ENCODE measurements at places on chromosomes 11 and 22.

- DNase-seq: no peak
Observed at GRCh38 chr11:60910281-60910687, 3.7 kb upstream of the TMEM109 start.

- DNase-seq: no peak
Observed at GRCh38 chr22:24498824-24499223, 3.7 kb downstream of the UPB1 start.

DNA sequence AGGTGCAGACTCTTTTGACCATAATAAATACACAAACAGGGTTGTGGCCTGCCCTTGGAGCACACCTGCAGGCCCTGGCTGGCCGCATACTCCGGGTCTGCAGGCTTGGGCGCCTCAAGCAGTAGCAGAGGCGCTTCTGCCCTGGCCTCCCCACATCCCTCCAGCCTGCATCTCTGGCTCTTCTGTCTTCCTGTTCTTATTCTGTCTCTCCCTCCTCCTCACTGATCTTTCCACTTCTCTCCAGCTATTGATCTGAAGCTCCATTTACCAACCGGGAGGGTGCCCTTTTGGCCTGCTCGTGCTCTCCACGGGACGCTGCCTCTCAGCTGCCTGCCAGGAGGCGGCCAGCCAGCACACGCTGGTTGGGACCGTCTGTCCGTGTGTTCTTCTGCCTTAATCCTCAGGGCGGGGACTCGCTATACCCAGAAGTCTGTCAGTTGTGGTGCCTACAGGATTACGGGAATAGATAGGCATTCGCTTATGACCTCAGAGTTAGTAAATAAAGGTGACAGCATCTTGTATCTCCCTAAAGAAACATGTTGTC, 5.2 kb downstream of the UPB1 start:
- DNase-seq: no peak

- DNase-seq: no peak
Observed at GRCh38 chr11:76589964-76590950, 80.3 kb downstream of the LRRC32 start.

DNA sequence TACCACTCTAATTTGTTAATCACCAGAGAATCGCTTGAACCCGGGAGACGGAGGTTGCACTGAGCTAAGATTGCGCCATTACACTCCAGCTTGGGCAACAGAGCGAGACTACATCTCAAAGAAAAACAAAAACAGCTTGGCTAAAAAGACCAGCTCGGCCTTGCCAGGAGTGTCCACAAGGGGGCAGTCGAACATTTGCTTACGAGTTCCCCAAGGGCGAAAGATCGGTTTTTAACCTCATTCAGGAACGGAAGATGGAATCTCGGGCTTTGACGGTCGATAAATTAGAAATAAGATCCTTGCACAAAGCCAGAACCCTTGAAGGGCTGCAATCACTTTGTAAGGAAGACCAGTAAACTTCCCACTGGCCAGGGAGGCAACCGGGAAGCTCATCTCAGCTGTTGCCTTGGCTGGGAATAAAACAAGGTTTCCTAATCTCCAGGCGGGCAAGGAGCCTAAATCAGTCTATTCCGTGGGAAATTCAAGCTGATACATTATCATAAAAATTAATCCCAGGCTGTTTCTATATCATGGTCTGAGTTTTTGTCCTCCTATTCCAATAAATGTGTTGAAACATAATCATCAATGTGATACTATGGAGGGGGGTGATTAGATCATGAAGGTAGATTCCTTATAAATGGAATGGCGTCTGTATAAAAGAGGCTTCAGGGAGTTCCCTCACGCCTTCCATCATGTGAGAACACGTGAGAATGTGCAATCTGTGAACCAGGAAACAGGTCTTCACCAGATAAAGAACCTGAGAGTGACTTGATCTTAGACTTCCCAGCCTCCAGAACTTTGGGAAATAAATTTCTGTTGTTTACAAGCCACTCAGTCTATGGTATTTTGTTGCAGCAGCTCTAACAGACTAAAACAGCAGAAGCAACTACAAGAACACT, 14.9 kb upstream of the SLC29A2 start:
- DNase-seq: peak; percentile 41

- peak; percentile 45 for DNase-seq
Observed at GRCh38 chr11:1336836-1337646, 27.6 kb upstream of the TOLLIP start.

DNA sequence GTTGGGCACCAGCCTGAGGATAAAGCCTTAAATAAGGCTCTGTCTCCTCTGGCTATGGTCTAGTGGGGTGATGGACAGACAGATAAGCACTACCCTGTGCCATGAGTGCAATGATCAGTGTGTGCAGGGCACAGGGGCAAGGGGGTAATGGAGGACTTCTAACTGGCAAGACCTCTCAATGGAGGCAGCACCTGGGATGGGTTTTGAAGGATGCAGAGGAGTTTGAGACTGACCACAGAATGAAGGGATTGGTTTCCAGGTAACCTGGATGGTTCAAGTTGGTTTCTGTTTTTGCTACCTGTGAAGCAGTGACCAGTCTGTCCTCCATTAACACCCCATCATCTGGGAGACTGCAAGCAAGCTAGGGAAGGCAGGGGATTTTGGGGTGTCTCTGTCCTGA, 27.8 kb upstream of the PICK1 start:
- no peak for DNase-seq

DNA sequence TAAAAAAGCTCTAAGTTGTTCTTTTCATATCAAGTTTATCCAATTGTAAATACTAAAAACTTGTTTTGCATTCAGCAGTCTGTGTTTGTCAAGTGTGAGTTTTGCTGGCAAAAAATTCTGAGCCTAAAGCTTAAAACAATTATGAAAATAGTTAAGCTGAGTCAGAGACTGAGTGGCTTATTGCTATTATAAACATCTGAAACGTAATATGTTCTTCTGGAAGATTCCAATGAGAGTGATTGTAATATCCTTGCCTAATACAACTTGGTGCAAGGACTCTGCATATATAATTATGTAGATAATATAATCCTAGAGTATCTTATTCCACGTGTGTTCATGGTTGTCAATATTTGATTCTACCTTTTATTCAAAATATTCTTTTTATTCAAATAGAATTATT, 14.1 kb upstream of the NUP50 start:
- no peak for DNase-seq

- DNase-seq: no peak
Observed at GRCh38 chr11:37532271-37532670, 934.2 kb upstream of the RAG2 start.

- peak; percentile 63 for DNase-seq
Observed at GRCh38 chr11:75508051-75508561, 17.6 kb downstream of the GDPD5 start.

DNA sequence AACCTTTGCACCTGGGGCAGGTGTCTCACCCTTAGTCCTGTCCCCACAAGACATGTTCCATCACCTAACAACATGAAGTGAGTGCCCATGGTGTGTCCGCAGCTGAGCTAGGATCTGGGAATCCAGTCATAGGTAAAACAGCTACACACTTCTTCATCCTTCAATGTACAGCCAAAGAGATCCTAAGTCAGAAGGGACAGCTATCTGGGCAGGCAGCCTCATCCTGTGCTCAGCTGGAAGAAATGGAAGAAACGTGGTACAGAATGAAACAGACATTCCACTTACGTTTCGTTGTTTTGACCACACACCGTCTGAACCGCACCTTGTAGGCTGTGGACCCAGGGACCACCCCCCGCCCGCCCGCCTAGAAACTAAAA, 30.8 kb downstream of the PDGFB start:
- no peak for DNase-seq

GRCh38 chr22:35482974-35483373, 57.7 kb upstream of the RASD2 start:
- no peak for DNase-seq

- no peak for DNase-seq
Observed at GRCh38 chr11:1178906-1179305, 21.2 kb downstream of the MUC5AC start.

DNA sequence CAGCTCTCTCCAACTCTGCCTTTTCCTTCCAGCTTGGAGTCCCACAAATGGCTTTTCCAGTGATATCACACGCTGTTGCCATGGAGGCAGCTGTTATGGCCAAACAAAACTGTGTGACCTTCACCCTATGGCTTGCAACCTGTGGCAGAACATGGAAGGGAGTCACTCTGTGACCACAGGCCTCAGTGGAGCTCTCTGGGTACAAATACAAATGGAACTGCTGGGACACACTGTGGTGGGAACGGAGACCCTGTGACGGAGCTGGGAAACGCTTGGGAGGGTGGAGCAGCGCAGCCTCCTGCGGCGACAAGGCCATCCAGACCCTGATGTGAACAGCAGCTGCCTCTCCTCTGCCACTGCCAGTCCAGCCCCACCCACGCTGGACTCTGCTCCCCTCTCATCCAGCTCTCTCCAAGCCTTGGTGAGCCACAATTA, 162.5 kb downstream of the ETS1 start:
- DNase-seq: no peak

DNA sequence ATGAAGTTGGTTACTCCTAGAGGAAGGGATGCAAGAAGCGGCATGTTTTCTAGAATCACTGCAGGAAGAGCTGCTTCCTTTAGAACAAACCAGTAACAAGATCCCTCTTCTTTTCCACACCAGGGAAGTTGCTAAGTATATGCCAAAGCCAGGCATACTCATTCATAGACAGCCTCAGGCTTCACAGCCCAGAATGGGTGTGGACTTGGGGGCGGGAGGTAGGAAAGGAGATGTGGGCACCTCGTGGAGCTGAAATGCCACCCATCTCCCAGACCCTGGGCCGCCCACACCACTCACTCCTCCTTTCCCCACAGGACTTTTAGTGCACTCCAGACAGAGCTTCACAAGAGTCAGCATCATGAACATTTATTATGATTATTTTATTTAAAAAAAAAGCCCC, 16.0 kb upstream of the TMEM121B start:
- no peak for DNase-seq

DNA sequence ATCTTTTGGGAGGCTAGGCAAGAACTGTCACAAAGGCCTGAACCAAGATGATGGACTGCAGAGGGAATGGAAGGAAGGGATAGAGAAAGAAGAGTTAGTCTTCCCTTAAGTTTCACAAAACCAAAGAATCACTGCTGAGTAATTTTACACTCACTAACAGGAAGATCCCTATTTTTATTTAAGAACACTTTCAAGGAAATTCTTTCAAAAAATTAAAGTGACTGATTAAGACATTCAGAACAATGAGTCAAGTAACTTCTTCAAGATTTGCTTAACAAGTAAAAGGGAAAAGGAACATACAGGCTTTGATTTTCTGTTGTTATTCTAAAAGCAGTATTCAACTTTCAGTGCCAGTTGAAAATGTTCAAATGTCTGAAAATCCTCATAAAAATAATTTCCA, 3.1 kb downstream of the PITPNB start:
- no peak for DNase-seq

- no peak for DNase-seq
Observed at GRCh38 chr11:47969401-47969800, 11.0 kb upstream of the PTPRJ start.

DNA sequence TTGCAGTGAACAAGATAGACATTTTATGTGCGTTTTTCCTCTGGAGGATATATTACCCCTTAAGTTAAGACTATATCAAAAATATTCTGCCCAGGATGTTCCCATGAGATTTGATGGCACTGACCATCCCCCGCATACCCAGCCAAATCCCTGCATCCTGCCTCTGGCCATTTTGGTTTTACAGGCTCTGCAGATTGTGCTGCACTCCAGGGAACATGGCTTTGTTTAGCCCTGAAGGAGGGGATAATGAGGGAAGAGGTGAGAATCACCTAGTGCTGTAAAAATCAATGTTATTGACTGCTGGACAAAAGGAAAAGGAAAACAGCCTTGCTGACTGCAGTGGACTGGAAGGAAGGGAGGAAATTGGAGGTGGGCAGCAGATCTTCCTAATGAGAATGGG, 717.4 kb downstream of the DLG2 start:
- DNase-seq: no peak

DNA sequence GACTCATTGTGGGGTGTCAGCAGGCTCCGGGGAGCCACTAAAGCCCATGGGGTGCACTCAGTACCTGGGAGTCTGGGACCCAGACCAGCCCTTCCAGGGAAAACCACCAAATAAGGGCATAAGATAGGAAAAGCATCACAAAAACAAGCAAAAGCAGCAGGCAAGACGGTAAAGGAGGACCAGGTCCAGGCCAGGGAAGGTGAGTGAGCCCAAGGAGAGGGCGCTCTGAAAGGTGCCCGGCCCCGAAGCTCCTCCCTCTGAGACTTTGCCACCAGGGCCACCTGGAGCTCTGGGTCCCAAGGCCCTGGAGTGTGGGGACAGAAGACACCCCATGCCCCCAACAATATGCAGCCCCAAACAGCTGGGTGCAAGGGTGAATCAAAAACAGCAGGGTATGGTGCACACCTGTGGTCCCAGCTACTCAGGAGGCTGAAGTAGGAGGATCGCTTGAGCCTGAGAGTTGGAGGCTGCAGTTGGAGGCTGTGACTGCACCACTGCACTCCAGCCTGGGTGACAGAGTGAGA, 5.2 kb upstream of the IL17REL start:
- no peak for DNase-seq

DNA sequence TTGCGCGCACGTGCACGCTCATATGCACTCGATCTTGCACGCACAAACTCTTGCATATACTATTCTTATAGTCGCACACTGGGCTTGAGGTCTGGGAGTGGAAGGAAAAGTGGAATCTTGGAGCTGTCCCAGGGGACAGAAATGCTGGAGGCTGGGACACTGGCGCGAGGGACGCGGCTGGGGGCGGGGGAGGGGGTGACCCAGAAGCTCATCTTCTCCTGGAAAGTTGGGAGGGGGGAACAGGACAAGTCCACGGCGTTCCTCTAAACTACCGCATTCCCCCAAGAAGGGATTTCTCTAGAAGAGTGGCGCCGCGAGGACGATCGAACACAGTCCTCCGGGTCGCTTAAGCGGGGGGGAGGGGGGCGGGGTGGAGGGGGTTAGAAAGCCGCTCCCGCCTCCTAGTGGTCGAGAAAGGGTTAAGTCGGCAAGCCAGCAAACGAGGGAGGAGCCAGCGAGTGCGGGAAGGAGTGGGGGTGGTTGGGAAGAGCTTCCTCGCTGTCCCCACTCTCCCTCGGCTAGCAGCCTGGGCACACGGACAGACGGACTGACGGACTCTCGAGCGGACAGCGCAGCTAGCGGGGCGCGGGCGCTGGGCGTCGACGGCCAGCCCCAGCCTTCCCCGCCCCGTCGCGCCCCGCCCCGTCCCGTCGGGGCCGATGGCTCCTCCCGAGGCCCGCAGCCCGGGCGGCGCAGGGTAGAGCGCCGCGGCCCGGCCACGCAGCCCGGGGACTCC, at the start of gene RTN4RL2:
TSS of gene RTN4RL2 (plus strand) at position 507 of the 736 bp plus-strand sequence. CDS start 338 bp downstream, outside the sequence.
- DNase-seq: no peak

GRCh38 chr11:94183886-94184264, 55.2 kb downstream of the PANX1 start:
- no peak for DNase-seq

DNA sequence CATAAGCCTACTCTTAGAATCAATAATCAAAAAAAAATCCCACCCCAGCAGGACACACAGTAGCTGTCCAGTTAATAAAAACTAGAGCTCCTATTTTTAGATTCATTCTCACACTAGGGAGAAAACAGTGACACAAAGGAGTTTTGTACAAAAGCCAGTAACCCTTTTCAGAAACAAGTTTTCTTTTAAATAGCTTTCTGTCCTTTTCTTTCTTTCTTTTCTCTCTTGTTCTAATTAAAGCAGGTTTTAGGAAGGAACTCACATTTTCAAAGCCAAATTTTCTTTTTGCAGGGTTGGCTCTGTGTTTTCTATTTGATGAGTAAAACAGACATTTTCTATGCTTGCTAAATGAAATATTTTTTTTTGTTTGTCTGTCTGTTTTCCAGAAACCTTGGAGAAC, 1390.7 kb downstream of the FAM181B start:
- no peak for DNase-seq

GRCh38 chr11:102824556-102824955, 18.9 kb downstream of the MMP3 start:
- DNase-seq: no peak

GRCh38 chr11:72781313-72782080, 12.3 kb downstream of the STARD10 start:
- peak; percentile 61 for DNase-seq
